ENCODE measurements at places on chromosomes 2 and 18.

DNA sequence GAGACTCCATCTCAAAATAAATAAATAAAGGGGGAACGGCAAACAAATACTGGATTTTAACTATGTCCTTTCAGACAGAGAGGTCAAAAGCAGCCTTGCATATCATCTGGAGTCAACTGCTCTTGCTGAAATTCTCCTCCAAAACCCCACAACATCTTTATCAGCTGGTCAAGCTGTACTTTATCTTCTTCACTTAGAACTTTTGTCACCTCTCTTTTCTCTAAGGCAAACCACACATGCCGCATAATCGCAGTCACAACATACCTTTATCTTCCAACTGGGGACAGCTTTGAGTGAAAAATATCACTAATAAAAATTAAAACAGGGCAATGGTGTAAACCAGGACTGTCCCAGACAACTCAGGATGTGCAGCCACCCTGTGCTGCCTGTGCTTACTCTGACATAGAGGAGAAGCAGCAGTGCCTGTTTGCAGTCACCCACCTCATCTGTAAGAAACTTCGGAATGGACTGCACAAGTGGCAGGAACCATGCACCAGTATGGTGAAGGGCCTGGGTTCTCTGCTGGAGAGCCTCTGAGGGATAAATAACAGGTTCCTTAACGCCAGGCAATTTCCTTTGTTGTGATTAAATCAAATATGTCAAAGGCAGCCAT, 6.2 kb downstream of the MPPE1 start:
- no peak for DNase-seq

DNA sequence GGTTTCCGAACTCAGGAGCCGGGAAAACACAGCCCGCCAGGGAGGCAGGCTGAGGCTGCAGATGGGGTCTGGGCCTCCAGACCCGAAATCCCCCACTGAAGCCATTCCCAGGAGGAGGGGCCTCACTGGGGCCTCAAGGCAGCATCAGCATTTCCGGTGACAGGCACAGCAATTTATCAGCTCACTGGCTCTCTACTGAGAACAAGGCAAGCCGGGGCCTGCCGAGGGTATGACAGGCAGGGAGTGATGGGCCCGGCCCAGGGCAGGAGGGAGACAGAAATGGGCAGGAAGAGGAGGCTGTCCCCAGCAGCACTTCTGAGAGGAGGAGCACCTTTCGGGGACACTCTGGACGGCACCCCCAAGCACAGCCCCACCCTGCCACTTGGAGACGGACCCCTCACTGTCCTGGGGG, 12.5 kb downstream of the SDC1 start:
- DNase-seq = peak; percentile 75

DNA sequence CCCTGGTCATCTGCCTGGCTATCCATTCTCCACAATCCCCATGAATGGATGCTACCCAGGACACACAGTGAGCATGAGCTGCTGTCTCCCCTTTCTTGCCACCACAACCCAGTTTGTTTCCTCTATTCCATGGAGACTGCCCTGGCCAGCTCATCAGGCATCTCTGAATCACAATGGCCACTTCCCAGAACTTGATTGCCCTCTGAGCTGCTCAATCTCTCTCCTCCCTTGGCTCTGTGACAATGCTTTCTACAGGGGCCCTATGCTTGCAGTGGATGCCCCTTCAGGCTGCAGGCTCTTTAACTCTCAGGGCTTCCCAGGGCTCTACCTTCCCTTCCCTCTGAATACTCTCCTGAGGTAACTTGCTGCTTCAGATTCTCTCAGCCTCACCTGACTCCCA, 14.4 kb upstream of the SLC4A5 start:
- no peak for DNase-seq

DNA sequence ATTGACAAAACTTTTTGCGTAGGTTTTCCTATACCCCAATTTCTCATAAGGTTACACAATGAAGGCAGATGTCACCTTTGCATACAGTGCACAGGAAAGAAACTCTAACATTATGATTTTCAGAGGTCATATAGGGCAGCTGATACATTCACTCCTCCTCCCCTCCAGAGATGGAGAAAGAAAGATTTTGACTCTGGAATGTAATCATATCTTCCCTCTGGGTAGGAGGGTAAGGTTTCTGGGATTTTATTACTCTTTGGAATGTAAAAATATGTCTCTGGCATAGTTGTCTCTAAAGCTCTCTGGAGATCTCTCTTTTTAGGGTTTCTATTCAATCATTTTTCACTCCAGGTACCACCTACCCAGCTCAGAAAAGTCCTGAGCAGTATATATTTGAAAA, 398.3 kb downstream of the GPD2 start:
- no peak for DNase-seq

- no peak for DNase-seq
Observed at GRCh38 chr2:9473308-9473984, 905 bp upstream of the IAH1 start.

DNA sequence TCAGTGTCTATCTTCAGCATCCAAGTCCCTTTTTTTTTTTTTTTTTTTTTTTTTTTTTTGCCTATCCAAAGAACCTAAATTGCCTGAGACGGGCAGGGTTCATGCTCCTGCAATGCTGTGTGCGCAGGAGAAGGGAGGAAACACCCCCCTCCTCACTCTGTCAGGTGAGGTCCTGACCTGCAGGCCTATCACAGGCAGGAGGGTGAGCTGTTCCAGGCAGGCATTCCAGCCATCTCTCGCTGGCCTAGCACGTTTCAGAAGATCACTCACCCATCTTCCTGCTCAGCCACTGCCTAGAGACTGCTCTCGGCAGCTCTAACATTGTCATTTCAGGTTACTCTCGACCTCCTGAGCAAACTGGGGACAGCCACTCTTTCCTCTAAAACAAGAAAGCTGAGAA, 48.4 kb upstream of the LAPTM4A start:
- no peak for DNase-seq

DNA sequence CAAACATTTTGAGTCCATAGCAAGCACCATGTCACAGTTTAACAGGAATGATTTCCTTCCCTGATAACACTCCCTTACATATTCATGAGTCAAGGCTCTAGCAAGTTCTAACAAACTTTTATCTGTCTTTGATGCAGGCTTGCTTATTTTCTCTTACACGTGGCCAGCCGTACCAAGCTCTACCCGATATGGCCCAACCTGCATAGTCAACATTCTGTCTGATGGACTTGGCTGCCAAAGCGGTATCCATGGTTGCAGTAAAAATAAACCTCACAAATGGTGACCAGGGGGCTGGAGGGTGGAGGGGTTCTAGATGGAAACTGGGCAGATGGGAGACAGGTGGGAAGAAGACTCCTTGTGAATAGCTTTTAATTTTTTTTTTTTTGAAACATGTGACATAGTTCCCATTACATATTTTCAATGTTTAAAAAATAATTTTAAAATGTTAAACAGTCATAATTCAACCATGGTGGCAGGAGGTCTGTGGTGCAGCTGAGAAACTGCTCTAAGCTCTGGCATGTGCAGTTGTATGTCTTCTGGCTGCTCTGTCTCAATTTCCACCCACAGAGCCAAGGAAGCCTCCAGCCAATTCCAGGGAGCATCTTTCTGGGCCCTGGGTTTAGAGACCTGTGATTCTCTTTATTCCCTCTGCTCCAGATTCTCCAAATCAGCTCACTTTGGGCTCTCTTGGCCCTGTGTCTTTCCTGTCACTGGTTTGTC, 20.7 kb upstream of the CXCR1 start:
- DNase-seq = no peak

GRCh38 chr18:36083729-36084128, 16.4 kb upstream of the RPRD1A start:
- DNase-seq = no peak

GRCh38 chr2:10228611-10229365, 73.9 kb upstream of the HPCAL1 start:
- DNase-seq = no peak

- no peak for DNase-seq
Observed at GRCh38 chr2:229857634-229858033, 64.2 kb downstream of the TRIP12 start.

DNA sequence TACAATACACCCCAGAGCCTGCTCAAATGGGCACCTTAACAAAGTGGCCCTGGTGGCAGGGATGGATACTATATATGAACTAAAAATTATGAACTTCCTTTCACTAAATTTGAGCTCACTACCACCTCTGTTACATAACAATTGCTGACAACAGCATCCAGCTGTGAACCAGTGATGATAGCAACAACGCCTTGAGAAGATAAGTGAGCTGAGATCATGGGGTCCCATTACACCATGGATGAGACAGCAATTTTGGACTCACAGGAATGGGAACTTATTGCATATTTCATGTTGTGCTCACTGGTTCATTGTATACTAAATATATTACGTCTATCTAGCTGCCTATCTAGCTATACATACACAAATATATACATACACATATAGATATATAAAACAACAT, 16.9 kb upstream of the ALMS1 start:
- no peak for DNase-seq

DNA sequence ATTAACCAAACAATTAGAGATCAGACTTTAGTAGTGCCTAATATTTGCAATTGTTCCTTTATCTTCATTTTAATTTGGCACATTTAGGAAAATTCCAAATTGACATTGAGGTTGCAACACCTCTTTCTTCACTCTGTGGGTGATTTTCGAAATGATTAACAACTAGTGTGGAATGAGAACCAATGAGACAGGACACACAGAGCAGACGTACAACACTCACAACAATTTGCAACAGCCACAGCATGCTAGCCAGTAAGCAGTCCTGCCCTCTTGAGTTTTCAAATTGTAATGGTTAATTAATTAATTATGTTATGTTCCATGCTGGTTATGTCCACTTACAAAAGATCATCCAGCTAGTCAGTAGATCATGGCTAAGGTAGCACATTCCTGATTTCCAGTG, 339.3 kb downstream of the LRP1B start:
- DNase-seq = no peak

DNA sequence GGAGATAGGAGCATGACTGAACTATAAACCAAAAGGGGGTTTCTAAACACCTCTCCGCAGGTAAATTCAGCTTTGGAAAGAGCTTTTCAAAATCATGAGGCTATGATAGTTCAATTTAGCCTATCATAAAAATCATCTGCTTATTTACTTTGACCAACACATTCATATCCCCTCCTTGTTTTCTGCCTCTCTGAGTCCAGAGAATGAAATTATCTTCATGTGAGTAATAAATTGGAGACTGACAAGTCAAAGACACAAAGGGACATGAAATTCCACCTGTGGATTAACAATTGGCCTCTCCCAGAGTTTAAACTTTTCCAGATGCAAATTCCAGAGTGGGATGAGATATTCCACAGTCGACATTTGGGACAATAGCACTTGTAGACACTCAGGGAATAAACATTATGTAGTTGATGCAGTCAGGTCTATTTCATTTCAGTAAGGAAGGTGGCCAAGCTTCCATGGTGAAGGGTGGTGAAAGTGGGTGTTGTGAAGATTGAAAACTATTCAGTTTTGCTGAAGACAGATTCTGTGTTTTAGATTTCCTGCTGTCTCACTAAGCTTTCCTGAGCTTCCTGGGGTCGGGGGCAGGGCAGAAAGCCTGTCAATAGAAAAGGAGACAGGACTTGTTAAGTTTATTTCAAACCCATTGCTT, 84.7 kb downstream of the CDC42EP3 start:
- no peak for DNase-seq

DNA sequence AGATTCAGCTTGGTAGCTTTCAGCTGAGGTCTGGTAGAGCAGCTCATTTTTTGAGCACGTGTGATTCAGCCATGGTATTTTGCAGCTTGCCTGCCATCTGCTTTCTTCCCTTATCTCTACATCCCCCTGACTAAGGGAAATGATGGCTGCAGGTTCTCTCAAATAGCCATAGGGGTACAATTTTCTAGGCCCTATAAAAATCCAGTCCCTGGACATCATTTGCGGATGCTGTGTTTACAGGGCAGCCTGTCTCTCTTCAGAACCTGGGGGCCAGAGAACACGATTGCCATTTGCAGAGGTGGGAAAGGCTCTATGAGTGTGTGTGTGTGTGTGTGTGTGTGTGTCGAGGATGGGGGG, 442.7 kb upstream of the MEIS1 start:
- no peak for DNase-seq

GRCh38 chr2:10372862-10373240, 70.1 kb downstream of the HPCAL1 start:
- no peak for DNase-seq

GRCh38 chr2:214747992-214748391, 61.5 kb downstream of the BARD1 start:
- DNase-seq = no peak

GRCh38 chr2:169448316-169448715, 31.0 kb upstream of the BBS5 start:
- no peak for DNase-seq

- DNase-seq = peak; percentile 13
Observed at GRCh38 chr2:227472265-227473121, 537 bp downstream of the AGFG1 start.

DNA sequence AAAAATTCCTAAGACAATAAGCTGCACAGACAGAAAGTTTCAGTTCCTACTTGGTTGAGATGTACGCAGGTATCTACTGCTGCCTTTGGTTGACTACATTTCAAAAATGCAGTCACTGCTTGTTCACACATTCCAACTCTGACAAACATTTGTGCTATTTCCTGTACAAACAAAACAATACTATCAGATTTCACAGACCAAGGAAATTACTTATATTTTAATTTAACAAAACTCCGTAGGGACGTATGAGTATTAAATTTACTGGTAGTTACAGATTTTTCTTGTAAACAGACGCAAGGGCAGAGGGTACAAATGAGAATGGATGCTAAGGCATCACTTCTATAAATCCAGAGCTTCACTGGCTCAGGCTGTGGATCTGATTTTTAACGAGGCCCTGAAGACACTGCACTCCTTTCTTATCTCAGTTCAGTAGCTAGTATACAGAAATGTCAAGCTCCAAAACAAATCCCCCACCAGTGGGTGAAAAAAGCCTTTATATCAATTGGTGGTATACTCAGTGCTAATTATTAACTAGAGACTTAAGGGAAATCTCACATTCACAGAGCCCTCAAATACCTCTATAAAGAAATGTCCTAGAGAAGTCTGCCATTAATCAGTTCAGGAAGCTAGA, 31.7 kb upstream of the TTC32 start:
- peak; percentile 71 for DNase-seq

GRCh38 chr2:204986641-204987040, 441.4 kb downstream of the PARD3B start:
- DNase-seq = no peak

DNA sequence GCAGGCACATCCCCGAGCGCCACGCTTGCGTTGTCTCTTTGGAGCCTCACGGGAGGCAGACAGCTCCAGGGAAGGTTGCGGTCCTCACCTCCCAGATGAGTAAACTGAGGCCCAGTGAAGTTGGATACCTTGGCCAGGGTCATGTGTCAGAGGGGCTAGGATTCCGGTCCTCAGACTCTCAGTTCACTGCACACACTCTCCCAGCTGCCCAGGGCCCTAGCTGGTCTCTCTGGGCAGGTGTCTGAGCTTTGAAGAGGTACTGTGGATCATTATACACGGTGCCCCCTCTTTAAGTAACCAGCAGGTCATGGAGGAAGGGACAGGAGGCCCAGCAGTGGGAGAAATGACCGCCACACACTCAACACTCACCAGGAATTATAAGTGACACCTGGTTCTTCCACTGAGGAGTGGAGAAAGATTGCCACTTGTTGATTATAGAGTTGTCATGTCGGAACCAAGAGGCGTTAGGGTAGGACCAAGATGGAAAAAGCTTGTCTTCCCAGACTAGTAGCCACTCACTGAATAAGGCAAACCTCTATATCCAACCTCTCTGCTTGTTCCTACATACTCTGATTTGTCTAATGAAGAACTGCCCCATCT, 588 bp downstream of the TMEM214 start:
- no peak for DNase-seq

- peak; percentile 85 for DNase-seq
Observed at GRCh38 chr2:100208141-100208770, 65.9 kb upstream of the AFF3 start.
